ENCODE measurements at places on chromosomes 2 and 18.

- DNase-seq = no peak
These were observed 350.4 kb downstream of the EN1 start for GRCh38 chr2:118496870-118497611.

DNA sequence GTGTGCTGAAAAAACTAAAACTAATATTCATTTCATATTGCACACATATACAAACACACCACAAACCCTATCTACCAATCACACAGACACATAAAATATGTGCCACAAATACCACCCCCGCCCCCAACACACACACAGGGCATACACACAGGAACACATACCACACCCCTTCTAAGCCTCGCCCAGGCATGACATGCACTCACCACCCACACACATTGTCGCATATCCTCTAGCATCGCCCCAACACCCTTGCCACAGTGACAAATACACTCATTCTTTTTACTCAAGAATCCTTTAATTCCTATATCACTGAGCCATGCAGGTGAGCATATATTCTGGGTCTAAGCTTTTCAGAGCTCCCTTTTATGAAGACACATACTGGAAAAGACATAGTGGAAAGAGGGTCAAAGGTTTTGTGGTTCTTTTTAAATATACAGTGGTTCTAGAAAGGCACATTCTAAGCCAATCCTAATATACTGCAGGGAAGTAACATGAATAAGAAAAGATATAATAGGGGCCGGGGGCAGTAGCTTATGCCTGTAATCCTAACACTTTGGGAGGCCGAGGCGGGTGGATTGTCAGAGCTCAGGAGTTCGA is 24.5 kb upstream of the LCLAT1 start:
- no peak for DNase-seq

DNA sequence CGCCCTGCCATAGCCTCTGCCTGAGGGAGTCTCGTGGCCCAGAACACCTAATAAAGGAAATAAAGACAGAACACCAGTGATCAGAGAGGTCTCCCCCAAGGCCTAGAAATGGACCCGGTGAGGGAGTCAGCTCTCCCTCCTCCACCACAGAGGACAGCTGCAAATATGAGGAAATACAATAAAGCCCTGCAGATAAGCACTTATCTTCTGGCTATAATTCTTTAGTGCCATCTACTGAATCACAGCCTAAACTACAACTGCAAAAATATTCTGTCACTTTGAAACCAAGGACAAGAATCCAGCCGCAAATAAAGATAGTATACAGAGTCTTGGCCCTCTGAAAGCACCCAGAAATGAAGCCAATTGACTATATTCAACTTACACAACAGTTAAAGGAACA is 42.4 kb upstream of the TACR1 start:
- DNase-seq = no peak

DNA sequence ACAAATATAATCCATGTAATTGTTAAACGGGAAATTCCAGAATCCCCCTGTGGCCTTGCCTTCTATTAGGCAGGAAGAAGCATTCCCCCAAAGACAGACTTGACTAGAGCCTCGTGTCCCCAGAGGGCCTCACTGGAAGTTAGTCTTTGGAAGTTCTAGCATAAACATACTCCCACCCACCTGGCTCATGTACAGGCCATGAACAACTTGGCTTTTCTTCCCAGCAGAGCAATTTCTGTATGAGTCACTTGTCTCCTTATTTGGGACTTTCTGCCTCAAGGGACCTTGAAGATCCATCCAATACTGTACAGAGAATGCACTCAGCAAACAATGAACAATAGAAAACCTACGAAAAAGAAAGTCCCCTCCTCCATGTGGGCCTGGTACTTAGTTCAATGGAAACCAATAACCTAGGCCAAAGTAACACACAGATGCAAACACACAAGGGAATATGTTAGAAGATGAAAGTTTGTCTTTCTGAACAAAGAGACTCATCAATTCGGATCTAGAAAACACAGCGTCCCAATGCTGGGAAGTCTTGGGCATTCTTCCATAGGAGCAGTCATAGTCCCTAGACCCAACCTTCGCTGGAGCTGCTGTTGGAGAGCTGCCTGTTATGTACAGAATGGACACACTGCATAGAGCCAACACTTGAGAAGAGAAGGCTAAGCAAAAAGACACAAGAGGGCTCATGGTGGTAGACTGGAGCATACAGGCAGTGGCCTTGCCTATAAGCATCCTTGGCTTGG is 303.5 kb downstream of the HRH4 start:
- no peak for DNase-seq

Data from dorsolateral prefrontal cortex (tissue), 122 donors.